Central memory CD8-positive, alpha-beta T cell (primary cell): ENCODE measurements at places on chromosomes 6 and 20.

GRCh38 chr6:56742122-56742791 is 99.6 kb upstream of the DST start:
- no peak overlapping the region for H3K4me3 ChIP-seq
- H3K27ac ChIP-seq, result no peak overlapping the region
- DNase-seq, result no peak
- peaks cover 2% of the 10 kb centered on the region for H3K36me3 ChIP-seq
- H3K27me3 ChIP-seq, result no peaks in the 10 kb centered on the region

DNA sequence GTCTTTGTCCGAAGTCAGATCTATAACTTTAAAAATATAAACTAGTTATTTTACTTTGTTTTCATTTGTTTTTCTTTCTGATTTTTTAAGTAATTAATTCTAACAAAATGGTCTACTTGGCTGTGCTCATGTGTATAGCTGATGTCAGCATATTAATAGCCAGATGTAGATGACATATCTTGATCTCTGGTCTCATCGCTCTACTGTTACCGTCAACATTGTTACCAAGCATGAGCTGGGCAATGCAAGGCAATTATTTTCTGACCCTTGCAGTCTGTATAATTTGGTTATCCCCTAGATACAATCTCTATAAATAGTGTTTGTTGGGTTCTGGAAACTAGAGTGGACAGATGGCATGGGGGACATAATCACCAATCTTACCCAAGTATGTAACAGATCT is 151.6 kb upstream of the PTPRK start:
- no peaks in the 10 kb centered on the region for H3K27me3 ChIP-seq
- no peaks in the 10 kb centered on the region for H3K36me3 ChIP-seq
- H3K4me1 ChIP-seq, result no peaks in the 10 kb centered on the region
- no peak overlapping the region for H3K4me3 ChIP-seq
- no peak overlapping the region for H3K27ac ChIP-seq

DNA sequence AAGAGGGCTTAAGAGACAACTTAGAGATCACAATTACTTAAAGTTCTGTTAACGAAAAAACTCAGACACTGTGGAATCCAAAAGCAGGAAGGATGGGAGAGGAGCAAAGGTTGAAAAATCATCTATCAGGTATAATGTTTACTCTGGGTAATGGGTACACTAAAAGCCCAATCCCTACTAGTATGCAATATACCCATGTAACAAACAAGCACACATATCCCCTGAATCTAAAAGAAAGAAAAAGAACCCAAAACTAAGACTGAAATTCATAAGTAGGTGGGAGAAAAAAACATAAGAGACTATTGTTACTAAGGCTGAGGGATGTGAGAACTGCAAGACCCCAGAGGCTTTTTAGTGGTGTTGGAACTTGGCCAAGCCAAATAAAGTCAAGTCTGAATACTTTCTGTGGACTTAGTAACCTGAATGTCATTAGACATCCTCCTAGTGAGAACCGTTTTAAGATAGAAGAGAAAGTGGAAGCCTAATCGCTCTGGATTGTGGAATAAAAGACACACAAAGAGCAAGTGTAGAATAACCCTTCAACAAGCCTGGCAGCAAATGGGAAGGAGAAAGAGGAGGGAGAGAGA is 189.4 kb upstream of the RNF217 start:
- DNase-seq, result no peak
- H3K4me1 ChIP-seq, result no peaks in the 10 kb centered on the region
- no peaks in the 10 kb centered on the region for H3K36me3 ChIP-seq

DNA sequence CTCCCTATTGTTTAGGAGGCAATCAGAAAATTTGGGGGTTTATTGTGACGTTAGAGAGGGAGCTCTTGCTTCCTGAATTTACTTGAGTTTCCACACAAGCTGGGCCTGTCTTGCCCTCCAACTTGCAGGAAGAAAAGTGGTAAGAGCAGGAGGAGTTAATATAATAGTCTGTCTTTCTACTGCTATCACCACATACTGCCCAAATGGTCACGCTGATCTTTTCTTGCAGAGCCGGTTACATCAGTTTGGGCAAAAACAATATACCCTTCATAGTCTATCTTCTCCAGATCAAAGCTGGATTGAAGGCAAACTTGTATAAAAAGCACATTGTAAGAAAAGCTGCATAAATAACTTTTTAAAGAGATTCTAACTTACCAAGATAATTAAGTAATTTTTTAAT is 46.3 kb upstream of the ECHDC1 start:
- no peaks in the 10 kb centered on the region for H3K4me1 ChIP-seq
- DNase-seq, result no peak
- no peak overlapping the region for H3K4me3 ChIP-seq
- no peak overlapping the region for H3K27ac ChIP-seq
- H3K27me3 ChIP-seq, result peaks cover 9% of the 10 kb centered on the region

- H3K4me3 ChIP-seq, result no peak overlapping the region
- no peak for DNase-seq
- H3K27ac ChIP-seq, result no peak overlapping the region
- H3K4me1 ChIP-seq, result no peaks in the 10 kb centered on the region
Measured at GRCh38 chr20:61044499-61044898, 207.6 kb upstream of the CDH4 start.

DNA sequence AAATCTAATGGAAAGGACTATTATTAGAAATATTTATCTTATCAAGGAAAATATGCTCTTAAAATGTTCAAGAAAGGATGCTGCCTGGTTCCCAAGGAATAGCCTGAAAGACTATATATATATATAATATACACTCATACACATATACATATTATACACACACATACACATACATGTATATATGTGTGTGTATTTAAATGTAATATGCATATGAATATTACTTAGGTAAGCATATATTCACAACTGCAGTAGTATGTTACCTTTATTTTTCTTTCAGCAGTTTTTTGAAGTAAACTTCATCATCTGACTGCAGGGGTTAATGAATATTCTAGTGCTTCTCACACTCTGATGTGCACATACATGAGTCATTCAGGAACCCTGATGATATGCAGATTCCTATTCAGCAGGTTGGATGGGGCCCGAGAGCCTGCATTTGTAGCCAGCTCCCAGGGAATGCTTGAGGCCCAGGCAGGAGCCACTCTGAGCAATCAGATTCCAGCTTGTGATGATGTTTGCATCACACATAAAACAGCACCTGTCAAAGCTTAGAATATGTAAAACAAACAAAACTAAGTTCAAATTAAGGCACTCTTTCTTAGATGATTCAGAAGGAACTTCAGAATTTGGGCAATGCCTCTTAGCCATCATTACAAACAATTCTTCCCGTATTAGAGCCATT is 16.1 kb downstream of the MYLK4 start:
- H3K4me1 ChIP-seq, result no peaks in the 10 kb centered on the region
- H3K4me3 ChIP-seq, result no peak overlapping the region
- no peak overlapping the region for H3K27ac ChIP-seq
- DNase-seq, result no peak
- H3K27me3 ChIP-seq, result peaks cover 7% of the 10 kb centered on the region

- H3K27me3 ChIP-seq, result no peaks in the 10 kb centered on the region
- H3K36me3 ChIP-seq, result no peaks in the 10 kb centered on the region
- no peaks in the 10 kb centered on the region for H3K4me1 ChIP-seq
- no peak overlapping the region for H3K27ac ChIP-seq
Measured at GRCh38 chr6:115733426-115733825, 327.3 kb downstream of the FRK start.

GRCh38 chr6:113442040-113442439 is 415.1 kb upstream of the MARCKS start:
- H3K4me1 ChIP-seq, result no peaks in the 10 kb centered on the region
- H3K27ac ChIP-seq, result no peak overlapping the region
- H3K4me3 ChIP-seq, result no peak overlapping the region
- H3K36me3 ChIP-seq, result no peaks in the 10 kb centered on the region

GRCh38 chr6:165641672-165642156 is 21.3 kb downstream of the PDE10A start:
- H3K36me3 ChIP-seq, result no peaks in the 10 kb centered on the region
- no peak overlapping the region for H3K4me3 ChIP-seq
- H3K4me1 ChIP-seq, result no peaks in the 10 kb centered on the region
- no peaks in the 10 kb centered on the region for H3K27me3 ChIP-seq
- DNase-seq, result no peak

DNA sequence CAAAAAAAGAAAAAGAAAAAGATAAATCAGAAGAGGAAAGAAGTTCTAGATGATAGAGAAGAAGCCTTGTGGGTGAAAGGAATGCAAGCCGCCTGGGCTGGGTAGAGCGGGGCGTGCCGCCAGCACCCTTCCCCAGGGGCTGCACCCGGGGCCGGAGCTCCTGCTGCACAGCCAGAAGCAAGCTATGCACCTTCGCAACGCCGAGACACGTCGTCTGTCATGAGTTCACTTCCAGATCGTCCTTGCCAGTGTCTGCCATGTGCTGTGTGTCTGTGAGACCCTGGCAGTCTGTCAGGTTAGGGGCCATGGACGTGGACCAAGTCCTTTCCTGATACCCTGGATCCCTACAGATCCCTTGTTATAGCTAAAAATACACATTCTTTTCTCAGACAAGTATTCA is 25.5 kb upstream of the ADRM1 start:
- no peak overlapping the region for H3K27ac ChIP-seq
- H3K4me3 ChIP-seq, result no peak overlapping the region
- DNase-seq, result no peak
- peaks cover 11% of the 10 kb centered on the region for H3K4me1 ChIP-seq
- no peaks in the 10 kb centered on the region for H3K27me3 ChIP-seq

DNA sequence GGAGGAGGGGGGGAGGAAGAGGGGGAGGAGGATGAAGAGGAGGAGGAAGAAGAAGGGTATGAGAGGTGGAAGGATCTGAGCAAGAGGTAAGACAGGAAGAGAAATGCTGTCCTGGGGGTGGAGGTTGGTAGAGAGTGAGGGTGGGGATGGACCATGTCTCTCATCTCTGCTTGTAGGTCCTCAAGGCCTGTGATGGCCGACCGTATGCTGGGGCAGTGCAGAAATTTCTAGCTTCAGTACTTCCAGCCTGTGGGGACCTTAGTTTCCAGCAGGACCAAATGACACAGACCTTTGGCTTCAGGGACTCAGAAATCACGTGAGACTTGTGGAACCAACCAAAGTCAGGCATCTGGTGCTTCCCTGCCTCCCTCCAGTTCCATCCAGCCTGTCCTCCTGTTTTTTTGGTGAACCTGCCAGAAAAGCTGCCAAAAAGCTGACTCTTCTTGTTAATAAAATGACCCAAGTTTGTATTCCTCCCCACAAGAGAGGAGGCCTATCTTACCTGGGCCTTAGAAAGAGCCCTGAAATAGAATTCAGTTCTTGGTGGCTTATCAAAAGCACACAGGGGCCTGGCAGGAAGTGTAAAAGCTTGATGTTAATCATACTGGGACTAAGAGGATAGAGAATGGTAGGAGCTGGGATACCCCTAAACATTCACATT is 2.5 kb upstream of the C4A start:
- H3K36me3 ChIP-seq, result no peaks in the 10 kb centered on the region
- DNase-seq, result no peak
- no peaks in the 10 kb centered on the region for H3K4me1 ChIP-seq
- no peak overlapping the region for H3K4me3 ChIP-seq

DNA sequence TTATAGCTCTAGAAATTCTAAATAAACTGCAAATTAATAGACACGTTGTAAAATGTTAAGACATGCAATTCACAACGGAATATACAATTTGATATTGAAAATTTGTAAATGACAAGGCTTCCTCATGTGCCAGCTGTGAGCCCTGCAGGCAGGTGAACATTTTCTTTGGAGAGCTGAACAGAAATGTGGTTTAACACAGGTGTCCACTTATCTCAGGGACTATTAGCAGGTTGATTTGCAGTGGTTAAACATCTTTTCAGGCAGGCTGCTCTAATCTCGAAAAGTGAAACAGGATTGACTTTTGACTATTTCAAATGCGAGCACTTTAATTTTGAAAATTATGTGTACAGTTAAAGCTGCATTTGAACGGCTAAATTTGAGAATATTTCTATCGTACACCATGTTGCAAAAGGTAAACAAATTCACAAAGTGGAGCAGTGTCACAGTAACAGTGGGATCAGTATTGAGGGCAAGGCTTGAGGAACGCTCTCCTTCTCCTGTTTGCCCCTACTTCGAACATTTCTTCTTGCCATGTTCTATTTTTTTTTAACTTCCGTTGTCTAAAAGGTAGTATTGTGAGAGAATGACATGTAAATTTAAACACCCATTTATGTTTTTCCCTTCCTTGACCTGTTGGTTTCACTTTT is 210.8 kb downstream of the CDKAL1 start:
- H3K4me3 ChIP-seq, result no peak overlapping the region
- no peak overlapping the region for H3K27ac ChIP-seq
- H3K4me1 ChIP-seq, result peaks cover 20% of the 10 kb centered on the region
- H3K27me3 ChIP-seq, result no peaks in the 10 kb centered on the region
- H3K36me3 ChIP-seq, result peaks cover 19% of the 10 kb centered on the region

DNA sequence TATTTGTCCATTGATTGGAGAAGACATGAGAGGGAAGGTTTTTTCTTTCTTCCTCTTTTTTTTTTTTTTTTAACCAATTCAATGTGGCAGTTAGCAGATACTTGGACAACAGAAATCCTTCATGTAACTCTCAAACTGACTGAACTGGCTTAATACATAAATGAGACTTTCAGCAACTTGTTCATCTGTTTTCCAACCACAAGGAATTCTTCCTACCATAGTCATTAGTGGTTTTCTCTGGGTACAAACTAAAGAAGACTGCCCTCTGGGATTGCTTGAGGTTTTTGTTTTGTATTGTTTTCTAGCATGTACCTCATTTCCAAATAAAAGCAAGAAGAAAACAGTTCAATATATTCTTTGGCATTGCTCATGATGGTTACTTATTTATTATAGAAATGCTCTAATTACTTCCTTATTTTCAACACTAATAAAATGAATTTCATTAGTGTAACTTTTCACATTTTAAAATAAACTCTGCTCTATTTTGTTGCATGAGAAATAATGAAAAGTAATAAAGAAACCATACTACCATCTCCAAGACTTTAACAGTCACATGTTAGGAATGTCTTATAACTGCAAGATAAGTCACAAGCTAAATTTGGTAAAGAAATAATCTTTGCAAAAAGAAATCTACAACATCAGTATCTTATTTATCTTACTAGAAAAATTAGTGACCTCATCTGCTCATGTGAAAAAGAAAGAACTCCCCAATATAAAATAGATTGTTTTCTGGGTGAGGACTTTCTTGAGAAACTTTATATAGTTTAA is 52.0 kb downstream of the ME1 start:
- no peaks in the 10 kb centered on the region for H3K4me1 ChIP-seq
- H3K27me3 ChIP-seq, result no peaks in the 10 kb centered on the region
- H3K36me3 ChIP-seq, result peaks cover under 1% of the 10 kb centered on the region
- no peak for DNase-seq
- no peak overlapping the region for H3K27ac ChIP-seq
